ENCODE measurements at places on chromosomes 5 and 9. TPM values are rescaled to one million over a fixed set of nuclear protein-coding genes. Genes with fewer than 3 reads are reported as not detected.

Gene CER1
- total RNA-seq, result not detected

Gene BTNL3
- not detected for total RNA-seq

Gene PCDHGA8
- total RNA-seq, result 9.7 TPM

Gene OR13C3
- total RNA-seq, result not detected

Gene ARID3C
- not detected for total RNA-seq

Gene LCN1
- not detected for total RNA-seq

Gene HRH2
- 46.6 TPM for total RNA-seq

DNA sequence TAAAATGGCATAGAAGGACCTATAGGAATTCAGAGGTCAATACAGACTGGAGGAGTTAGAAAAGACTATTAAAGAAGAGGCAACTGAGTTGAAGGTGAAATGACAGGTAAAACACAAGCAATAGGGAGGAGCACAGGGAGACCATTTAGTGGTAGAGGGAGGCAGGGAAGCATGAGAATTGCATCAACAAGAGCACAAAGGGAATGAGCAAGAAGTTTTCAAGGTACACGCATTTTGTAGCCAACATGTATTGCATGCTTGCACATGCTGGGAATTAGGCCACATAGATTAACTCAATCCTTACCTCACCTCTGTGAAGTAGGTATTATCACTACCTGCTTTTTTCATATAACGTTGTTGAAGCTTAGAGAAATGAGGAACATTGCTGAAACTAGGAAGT is 42.3 kb downstream of the PLPP1 start:
- DNase-seq, result no peak

DNA sequence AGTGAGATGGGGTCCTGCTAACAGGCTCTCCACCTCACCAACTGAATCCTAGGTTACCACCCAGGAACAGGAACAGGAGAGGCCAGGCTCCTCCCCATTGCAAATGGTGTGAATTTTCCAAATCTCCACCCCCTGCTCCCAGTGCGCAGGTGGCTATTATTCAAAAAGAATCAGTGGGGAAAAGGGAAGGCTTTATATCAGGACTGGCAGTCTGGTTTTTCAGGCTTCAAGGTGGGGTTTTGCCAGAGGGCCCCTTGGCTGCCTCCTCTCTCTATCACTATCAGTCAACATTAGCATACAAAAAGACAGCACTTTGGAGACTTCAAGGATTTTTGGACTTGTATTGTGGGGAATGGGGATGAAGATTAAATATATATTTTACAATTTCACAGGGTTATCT is 1817.6 kb upstream of the C9orf72 start:
- DNase-seq, result no peak

- no peak for DNase-seq
These were observed 16.8 kb downstream of the C1QTNF3 start for GRCh38 chr5:34026089-34026761.

GRCh38 chr9:117691367-117691766 is 12.8 kb upstream of the TLR4 start:
- no peak for DNase-seq

GRCh38 chr5:150158170-150158949 is 2.7 kb upstream of the PDGFRB start:
- DNase-seq, result no peak

DNA sequence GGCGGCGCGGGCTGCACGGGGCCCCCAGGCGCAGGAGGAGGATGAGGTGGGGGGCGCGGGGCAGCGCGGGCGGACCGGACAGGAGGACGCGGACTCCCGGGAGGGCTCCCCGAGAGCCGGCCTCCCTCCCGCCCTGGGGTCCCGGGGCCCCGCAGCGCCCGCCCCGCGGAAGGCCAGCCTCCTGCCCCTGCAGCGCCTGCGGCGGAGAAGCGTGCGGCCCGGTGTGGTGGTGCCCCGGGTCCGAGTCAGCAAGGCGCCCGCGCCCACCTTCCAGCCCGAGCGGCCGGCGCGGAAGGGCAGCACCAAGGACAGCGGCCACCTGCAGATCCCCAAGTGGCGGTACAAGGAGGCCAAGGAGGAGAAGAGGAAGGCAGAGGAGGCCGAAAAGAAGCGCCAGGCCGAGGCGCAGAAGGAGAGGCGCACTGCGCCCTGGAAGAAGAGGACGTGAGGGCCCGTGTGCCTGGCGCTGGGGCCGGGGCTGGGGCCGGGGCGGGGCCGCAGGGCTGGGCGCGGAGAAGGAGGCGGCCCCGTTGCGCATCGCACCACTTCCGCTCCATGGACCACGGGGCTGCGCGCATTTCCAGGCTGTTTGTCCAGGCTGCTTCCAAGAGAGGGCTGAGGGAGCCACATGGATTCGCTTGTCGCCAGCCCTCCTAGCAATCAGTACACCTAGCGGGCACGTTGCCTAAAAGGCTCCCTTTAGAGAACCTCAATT is 86.0 kb downstream of the ANKRD33B start:
- peak; percentile 34 for DNase-seq

- no peak for DNase-seq
These were observed 33.7 kb upstream of the MACIR start for GRCh38 chr5:103224894-103225246.

- no peak for DNase-seq
These were observed 60.1 kb downstream of the FAM174A start for GRCh38 chr5:100595152-100595811.

GRCh38 chr5:154709368-154710305 is 45.5 kb upstream of the LARP1 start:
- no peak for DNase-seq

GRCh38 chr9:69009708-69010107 is 4.2 kb downstream of the PRKACG start:
- DNase-seq, result no peak

GRCh38 chr5:8239646-8240045 is 370.7 kb downstream of the MTRR start:
- DNase-seq, result no peak

GRCh38 chr5:145925353-145925752 is 11.0 kb upstream of the SH3RF2 start:
- no peak for DNase-seq

- no peak for DNase-seq
These were observed 306.8 kb upstream of the NMUR2 start for GRCh38 chr5:152711801-152712388.

GRCh38 chr9:32384364-32385151 is at the start of gene ACO1:
Gene ACO1, plus strand, starts transcription at chr9:32384643. Its CDS starts 20,864 bp downstream, at chr9:32405507.
- peak; percentile 95 for DNase-seq

- no peak for DNase-seq
These were observed 268.2 kb downstream of the BRINP1 start for GRCh38 chr9:119101048-119101447.

DNA sequence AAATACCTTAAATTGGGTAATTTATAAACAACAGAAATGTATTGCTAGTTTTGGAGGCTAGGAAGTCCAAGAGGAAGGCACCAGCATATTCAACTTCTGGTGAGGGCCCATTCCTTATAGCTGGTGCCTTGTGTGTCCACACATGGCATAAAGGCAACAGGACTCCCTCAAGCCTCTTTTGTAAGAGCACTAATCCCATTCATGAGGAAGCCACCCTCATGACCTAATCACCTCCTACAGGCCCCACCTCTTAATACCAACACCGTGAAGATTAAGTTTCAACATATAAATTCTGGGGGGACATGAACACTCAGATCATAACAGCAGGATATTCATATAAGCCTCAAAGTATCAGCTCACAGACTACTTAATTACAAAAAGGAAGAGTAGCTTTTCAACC is 4.0 kb upstream of the PLAC8L1 start:
- DNase-seq, result no peak

DNA sequence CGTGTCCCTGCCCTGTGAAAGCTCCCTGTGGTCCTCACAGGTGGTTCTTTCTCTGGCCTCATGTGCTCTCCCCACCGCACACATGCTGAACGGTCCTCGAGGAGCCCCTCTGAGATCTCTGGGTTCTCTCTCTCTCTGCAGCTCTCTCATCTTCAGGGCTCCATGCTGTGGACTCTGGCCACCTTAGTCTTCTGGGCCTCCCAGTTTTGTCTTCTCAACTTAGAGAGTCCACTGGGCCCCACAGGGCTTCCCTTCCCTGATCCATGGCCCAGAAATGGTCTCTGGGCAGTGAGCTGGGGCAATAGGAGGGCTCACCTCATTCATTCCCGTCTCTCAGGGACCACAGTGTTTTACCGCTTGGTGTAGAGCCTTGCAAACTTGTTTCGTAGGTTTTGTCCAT is 26.4 kb downstream of the FGD3 start:
- no peak for DNase-seq
